GM03348 (cell line): ENCODE measurements at places on chromosomes 1 and 21.

GRCh38 chr1:231603598-231604275, 22.9 kb upstream of the DISC1 start:
- DNase-seq: peak; percentile 72

- no peak for DNase-seq
These were observed 59.9 kb downstream of the MAN1C1 start for GRCh38 chr1:25676488-25676887.

DNA sequence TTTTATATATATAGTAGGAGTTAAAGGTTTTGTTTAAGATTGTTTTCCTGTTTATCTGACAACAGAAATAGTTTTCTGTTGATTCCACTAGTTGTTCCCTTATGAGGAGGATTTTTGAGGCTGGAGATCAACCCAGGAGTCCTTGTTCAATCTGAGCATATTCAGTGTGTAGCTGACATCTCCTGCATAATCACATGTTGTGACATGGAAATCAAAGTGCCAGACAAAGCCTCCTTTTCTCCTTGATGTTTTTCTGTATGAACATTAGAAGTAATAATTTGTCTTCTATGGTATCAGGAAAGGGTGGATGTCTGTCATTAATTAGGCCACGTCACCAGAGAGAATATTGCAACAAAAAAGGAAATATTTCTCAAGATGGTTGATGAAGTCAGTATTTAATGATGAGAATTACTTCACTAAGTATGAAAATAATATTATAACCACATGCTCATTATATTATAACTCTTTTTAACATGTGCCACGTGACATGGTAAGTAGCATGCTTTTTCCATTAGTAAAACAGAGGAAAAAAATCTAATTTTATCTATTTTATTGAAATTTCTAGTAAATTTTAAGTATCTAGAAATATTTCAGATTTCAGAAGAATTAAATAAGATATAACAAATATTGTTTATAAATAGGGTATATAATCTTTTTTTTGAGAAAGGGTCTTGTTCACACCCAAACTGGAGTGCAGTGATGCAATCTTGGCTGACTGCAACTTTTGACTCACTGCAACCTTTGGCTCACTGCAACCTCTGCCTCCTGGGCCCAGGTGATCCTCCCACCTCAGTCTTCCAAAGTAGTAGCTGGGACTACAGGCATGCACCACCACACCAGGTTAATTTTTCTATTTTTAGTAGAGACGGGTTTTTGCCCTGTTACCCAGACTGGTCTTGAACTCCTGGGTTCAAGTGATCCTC, 223.5 kb downstream of the HMCN1 start:
- DNase-seq: peak; percentile 26

DNA sequence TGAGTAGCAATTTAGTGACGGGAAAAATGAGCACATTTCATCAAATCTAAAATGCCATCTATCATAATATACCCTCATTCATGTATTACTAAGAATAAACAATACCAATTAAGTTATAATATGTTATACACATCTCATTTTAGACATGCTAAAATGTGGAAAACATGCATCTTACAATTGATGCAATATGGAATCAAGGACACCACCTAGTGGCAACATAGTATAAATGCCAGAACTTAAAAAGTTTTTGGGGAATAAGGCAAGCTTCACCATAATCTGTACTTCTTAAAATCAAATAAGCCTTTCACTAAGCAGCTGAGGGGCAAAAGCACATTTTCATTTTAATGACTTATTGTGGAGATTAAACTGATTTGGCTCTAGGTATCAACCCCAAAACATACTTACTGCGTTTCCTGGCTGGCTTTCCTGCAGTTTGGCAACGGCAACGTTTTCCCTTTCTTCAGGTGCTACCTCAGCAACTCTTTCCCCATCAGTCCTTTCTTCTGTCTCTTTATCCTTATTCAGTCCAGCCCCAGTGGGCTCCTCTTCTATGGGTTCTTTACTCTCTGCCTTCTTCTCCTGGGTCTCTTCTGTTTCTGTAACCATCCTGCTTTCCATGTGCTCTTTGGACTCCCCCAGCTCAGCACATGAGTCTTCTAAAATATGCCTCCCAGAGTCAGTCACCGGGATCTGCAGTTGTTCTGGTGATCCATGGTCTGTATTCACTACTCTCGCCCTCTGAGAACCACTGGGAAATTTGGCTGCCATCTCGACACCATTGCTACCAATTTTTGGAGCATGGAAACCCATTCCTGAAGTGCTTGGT, 11.4 kb downstream of the SDE2 start:
- DNase-seq: peak; percentile 62

- DNase-seq: no peak
These were observed 5.9 kb upstream of the EFNA3 start for GRCh38 chr1:155072531-155073289.

GRCh38 chr1:242870966-242871365, 346.5 kb upstream of the PLD5 start:
- no peak for DNase-seq

DNA sequence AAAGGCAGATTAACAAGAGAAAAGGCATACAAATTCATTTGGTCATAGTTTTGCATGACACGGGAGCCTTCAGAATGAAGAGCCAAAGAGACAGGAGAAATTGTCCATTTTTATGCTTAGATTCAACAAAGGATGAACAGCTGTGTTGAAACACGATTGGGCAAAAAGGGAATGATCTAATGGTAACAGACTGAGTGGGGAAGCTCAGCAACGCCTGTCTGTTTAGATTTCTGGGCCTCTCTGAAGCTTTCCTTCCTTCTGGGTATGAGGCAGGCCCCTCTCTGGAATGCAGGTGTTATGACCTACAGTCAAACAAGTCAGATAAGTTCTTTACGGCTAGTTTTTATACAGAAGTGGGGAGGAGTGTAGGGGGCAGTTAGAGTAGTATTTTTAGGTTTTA, 154.6 kb downstream of the RGS7 start:
- no peak for DNase-seq

DNA sequence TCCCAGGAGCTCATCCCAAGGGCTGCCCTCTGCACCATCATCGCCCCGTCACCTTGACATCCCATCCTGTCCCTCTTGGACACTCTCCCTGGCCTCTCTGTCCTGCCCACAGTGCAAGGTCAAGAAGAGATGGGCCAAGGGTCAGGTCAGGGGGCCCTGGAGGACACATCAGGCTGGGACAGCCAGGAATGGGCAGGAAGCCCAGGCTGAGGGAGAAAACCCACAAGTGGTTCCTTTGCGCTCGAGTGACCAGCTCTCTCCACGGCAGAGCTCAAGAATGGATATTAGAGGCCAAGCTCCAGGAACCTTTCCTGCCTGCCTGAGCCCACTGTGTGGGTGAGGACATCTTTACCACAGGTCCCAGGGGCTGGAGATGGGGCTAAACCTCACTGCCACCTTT, 41.0 kb downstream of the KCNN3 start:
- DNase-seq: no peak

DNA sequence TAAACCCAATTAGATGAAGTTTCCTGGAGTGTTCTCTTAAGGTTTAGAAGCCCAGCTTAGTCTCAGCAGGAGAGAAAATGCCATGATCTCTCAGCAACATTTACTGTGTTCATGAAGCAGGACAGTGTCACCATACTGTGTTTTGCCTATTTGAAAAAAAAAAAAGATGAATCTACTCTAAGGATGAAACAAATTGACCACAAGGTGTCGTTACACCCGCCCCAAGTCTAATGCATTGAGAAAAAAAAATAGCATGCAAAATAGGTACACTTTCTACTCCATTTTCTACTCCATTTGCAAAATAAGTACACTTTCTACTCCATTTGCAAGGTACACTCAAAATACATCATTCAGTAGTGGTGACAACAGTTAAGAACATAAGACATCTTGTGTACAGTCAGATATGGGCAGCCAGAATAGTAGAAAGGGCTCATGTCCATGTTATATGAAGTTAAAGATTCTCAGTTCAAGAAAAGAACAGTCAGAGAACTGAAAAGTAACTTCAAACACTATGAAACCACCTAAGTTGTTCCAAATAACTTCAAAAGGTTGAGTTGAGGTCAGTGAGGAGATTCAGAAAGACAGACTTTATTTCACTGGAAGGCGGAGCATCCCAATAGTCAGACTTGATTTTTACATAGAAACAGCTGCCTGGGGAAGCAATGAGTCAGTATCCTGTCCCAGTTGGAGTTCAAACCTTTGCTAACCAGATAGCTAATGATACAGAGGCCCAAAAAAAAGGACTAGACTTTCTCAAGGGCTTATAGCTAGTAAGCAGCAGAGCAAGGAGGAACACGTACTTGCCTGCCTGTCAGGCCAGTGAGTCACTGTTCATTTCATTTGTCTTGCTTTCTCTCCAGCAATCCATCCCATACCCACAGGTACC, 13.3 kb downstream of the PLPPR5 start:
- DNase-seq: peak; percentile 18

- DNase-seq: peak; percentile 66
These were observed 594 bp upstream of the PANK4 start for GRCh38 chr1:2526824-2527555.

DNA sequence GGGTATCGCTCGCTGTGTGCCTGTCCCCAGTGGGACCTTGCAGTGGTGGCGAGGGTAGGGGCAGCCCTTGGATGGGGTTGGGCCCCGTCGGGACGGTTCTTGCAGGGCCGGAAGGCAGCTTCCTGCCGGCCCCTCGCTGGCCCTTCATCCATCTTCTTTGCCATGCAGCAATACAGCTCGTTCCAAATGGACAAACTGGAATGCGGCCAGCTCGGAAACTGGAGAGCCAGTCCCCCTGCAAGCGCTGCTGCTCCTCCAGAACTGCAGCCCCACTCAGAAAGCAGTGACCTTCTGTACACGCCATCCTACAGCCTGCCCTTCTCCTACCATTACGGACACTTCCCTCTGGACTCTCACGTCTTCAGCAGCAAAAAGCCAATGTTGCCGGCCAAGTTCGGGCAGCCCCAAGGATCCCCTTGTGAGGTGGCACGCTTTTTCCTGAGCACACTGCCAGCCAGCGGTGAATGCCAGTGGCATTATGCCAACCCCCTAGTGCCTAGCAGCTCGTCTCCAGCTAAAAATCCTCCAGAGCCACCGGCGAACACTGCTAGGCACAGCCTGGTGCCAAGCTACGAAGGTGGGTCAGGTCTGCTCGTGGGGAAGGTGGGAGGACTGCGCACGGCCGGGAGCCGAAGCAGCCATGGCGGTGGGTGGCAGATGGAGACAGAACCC, 45.8 kb downstream of the SIM2 start:
- DNase-seq: no peak

DNA sequence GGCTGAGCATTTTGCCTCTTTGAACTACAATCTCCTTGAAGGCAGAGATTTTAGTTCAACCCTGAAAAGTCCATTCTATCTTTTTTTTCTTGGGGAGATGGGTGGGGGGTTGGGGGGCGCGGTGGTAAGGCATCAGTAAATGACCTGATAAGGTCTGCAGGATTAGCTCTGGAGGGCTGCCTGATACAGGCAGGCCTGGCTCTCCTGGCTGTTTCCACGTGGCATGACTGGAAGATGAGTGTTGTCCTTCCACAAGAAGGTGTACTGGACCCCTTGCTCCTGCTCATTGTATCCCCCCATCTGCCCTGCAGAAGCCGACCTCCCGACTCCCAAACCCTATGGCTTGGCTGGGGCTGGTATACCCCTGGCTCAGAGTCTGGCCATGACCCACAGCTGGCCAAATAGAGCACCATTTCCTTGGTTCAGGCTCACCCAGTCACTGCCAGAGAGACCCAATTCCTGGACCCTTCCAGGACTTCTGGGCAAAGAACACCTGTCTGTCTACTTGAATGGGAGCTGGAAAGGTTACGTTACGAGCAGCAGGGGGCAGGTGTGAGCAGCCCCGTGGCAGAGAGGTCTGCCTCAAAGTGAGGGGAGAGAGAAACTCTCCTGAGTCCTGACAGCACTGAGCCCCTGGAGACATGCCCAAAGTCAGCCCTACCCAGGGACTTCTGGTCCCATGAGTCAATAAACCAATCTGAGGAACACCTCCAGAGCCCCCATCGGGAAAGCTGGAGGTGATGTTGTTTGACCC, 17.0 kb downstream of the DHRS3 start:
- DNase-seq: no peak

DNA sequence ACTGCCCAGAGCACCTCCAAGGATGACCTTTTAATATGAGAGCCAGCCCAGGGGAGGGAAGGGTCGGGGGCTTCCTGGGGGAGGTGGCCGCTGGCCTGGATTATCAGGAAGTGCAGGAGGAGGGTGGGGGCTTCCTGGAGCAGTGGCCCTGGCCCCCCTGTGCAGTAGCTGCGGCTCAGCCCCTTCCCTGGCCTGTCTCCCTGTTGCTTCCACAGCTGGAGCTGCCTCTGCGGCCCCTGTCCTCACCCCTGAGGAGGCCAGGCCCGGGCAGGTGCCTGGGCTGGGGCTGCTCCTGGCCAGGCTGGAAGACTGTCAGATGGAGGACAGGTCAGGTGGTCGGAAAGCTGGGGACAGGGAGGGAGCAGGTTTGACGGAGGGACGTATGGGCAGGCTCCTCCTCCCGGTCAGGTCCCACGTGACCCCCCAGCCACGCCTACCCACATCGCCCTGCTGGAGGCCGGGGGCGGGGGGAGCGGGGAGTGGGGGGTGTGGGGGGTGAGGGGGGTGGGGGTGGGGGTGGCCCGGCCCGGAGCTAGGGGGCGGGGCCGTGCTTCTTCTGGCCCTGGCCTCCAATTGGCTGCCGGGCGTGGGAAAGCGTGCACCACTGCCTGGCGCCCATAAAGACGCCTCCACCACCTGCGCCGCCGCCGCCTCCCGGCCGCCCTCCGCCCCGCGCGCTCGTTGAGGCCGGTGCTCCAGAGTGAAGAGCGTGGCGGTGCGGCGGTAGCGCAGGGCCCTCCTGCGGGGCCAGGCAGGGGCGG, 10.2 kb upstream of the TNFRSF14 start:
- DNase-seq: peak; percentile 93

DNA sequence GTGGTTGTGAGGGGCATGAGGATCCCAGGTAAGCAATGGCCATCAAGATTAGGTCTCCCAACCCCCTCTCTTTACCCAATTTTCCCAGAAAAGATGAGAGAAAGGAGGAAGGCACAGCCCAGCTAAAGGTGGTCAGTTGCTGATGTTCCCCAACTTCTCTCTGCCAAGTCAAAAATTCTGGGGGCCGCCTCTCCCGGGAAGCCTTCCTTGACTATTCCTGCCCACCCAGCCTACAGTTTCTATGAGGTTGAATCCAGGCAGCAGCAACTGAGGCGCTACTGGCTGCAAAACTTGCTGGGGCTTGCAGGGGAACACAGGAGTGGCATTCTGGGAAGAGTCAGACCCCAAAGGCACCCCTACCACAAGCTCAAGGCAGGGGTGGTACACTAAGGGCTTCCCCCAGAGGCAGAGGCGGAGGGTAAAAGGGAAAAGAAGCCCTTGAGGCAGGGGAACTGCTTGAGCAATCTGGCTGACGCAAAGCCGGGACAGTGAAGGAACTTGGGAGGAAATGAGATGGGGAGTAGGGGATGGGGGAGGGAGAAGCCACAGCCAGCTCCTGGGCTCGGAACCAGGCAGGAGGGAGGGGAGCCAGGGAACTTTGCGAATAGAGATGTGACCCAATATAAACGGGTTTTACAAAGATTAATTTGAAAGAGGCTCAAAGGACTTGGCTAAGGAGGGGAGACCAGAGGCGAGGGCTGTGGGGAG, 31.2 kb downstream of the SDC3 start:
- peak; percentile 92 for DNase-seq
